ENCODE measurements at places on chromosomes 7 and 10.

- DNase-seq = no peak
Measured at GRCh38 chr10:127916826-127917225, 9.9 kb downstream of the PTPRE start.

DNA sequence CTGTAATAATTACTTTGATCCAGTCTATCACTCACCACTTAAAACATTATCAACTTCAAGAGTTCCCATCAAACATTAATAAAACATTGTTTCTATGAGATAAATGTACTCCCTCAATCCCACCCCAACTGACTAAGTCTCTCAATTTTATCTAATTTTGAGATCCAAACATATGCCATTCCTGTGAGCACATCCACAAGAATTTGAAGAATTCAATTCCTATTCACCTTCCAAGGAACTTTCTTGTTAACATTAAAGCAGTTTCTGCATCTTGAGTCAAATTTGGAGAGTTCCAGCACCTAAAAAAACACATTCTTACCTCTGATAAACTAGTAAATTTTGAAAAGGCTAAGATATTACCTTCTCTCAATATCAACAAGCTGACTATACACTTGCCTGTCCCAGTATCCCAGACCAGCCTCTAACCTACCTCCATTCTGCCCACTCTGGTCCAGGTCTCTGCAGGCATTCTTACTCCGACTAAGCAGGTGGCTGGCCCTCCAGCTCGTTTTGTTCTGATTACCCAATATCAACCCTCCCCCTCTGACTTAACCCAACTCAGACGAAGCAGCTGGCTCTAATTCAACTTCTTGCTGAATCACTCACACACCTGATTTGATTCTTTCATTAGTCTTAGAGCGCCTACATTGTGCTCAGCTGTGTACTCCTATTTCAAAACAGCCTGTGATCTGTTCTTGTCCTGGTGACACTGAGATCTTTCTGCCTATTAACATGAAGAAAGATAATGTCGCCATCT is 275.2 kb downstream of the IPMK start:
- DNase-seq = no peak

DNA sequence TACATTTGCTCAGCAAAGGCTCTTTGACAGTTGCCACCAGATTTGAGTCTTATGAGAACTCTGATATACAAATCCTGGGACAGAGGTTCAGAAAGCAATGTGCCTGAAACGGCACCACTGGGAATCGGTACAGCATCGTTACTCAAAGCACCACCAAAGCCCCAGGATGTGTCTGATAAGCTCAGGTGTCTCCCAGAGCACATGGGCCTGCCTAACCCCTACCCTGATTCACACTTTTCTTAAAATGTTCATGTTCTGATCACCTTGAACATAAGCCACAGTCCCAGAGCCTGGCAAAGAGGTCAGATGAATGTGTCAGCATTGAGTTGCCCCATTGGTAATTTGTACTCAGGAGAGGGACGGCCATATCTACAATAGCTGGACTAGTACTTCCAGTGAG is 545.8 kb upstream of the AUTS2 start:
- DNase-seq = no peak

DNA sequence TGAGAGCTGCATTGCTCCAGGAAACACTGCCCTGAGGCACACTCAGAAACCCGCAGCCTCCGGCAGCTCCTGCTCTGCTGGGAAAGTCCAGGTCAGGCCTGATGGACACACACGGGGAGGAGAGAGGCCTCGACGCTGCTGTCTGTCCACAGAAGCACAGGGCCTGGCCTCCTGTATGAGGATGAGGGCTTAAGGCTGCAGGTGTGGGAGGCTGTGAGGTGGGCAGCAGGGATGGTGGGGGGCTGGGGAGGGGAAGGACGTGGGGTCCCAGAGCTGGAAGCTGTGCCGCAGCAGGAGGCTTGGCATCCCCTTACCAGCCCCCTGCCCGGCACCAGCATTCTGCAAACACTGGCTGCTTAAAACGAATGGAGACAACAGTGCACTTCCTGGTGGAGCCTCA is 186.2 kb downstream of the DNAJB6 start:
- no peak for DNase-seq

DNA sequence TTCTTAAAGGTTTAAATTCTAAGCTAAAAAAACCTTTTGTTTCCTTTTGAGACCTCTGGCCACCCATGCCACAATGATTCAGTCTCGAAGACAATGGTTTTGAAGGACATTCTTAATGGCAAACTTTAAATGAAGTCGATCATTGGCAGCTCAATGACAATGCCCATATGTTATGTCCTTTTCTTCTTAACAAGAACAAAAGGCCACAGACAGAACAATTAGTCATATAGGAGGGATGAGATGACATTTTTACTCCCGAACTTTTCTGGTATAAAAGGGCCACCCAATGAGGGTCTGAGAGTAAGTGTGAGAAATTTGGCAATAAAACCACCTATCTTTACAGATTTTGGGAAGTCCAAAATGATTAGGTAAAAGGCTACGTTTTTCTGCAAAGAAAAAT is at the start of gene NPS:
Gene NPS (plus strand): TSS at position 301 of the 400 bp plus-strand sequence. CDS start 60 bp downstream, at position 361.
- DNase-seq = no peak

DNA sequence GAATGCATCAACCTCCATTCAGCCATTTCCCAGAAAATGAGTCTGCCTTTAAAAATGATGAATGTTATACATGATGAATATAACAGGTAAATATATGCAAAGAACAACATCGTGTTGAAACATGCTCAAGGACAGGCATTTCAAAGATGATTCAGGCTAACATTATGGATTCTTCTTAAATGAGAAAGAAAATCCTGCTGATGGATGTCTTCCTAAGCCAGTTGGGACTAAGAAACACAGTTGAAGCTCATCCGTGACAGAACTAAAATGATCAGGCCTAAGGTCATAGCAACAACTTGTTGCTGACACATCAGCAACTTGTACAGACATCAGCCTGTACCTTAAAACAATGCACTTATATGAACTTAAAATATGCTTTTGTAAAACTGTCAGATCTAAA is 267.9 kb downstream of the MAGI2 start:
- no peak for DNase-seq

DNA sequence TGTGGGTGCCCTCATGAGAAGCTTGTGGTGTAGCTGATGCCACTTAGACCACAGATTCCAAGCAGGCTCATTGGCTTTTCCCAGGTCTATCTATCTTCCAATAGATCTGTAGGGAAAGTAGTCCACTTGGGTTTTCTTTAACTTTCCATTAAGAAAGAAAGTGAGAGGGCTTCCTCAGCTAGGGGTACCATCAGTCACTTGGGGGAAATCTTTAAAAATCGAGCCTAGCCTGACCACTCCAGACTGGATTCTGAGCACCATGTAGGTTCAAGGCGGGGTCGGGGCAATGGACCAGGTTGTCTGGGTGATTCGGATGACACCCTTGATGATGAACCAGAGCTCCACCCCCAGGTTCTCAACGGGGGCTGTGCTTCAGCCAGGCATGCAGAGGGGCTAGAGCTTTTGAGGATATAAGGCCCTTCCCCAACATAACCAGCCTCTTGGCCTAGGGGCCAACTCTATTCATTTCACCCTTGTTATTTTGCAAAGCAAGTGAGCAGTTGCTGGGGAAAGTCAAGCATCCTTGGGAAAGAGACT is 27.0 kb downstream of the ITPRIP start:
- DNase-seq = no peak

GRCh38 chr7:102153599-102153946 is 133.1 kb upstream of the SH2B2 start:
- DNase-seq = no peak

DNA sequence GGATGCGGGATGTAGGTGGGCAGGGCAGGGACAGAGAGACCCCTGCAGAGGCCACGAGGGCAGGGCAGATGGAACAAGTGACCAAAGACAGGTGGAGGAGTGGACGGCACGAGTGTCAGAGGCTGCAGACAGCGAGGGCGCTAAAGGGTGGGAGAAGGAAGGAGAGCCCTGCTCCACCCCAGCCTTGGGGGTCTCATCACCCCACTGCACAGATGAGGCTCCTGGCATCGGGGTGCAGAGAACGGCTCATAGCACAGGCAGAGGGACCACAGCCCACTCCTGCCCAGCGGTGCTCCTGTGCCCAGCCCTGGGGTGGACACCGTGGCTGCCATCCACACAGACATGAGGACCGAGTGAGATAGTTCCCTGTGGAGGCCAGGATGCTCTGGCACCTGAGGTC is 2.2 kb upstream of the LAT2 start:
- DNase-seq = no peak

DNA sequence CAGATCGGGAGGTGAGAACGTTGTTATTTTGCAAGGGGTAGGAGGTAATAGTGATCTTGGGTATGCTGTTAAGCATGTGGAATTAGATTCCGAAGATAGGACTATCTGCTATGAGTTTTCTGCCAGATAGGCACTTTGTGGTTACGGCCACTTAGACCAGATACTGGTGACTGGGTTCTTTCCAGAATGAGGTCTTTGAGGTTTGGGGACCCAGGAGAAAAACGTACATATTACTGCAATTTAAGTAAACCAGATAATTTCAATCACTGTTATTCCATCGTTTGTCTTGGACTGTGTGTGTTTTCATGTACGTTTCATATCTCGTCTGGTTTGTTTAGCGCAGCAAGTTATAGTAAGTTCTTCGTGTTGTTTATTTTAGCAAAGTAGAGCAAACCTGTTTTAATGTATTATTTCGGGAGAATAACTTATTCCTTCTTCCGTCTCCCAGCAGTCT is 312 bp downstream of the ARL4A start:
- DNase-seq = no peak

- no peak for DNase-seq
Measured at GRCh38 chr10:3914733-3915132, 129.7 kb upstream of the KLF6 start.

DNA sequence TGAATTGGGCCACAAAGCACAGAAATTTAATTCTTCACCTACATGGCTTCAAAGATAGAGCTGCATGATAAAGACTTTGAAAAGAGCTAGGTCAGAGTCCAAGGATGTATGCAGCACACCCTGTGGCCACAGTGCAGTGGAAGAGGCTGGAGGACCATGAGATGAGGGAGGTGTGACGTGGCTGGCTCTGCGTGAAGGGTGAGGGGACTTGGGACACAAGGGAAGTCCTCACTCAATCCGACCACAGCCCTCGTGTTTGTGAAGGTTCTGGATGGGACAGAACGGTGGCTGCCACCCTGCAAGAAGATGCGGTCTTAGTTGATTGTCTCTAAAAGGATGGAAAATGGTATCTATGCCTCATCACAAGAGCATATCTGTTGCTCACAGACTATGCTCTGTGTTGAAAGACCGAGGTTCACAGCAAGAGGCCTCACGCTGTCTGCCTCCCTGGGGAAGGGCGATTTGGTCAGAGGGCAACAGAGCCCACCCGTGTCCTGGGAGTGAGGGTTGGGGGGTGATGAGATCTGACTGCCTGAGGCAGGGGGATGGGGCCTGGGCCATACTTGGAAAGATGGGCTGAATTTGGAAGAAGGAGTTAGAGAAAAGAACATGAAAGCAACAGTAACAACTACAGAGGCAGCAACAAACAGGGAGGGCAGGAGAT is 174.4 kb upstream of the SHH start:
- DNase-seq = no peak

DNA sequence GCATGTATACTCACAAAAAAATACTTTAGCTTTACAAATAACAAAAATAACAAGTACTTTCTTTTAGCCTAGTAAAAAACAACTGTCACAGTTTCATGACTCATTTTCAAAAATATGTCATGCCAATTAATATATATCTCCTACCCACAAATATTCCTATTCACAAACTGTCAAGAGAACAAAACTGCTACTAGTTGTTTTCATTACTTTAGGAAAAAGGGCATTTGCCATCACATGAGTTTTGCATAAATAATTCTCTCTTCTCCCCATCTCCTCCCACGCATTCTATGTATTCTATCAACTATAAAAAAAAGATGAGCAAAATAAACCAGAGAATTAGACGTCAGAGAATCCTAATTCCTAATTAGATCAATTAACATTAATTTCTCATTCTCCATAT is 87.6 kb downstream of the PIP4K2A start:
- no peak for DNase-seq

DNA sequence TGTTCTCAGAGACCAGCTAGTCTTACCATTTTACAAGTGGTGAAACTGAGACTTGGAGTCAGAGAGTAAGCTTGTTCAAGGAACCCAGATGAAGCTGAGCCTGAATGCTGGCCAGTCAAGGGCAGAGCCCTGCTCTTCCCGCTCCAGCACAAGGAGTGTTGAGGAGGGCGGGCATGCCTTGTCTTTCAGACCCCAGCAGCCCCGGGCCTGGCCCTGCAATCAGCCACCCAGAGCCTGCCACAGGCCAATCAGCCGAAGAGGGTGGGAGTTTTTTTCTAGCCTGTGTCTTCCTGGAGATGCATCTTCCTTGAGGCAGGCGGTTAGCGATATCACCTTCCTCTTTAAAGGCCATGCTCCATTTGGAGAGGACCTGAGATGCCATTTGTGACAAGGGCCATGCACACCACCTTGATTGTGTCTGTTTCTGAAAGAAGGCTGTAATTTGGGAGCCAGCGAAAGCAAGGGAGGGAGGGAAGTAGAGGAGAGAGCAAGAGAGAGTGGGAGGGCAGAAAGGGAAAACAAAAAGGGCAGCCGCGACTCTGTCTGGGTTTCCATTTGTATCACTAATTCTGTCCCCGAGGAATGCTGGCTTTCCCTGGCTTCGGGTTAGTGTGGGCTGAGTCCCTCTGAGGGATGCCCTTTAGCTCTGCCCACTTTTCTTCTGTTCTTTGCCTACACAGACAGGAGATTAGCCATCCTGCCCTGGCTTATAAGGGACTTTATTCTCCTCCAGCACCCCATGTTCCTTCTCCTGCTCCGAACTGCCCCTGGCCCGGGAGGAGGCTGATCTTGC is 8.0 kb downstream of the CDH23 start:
- DNase-seq = no peak

DNA sequence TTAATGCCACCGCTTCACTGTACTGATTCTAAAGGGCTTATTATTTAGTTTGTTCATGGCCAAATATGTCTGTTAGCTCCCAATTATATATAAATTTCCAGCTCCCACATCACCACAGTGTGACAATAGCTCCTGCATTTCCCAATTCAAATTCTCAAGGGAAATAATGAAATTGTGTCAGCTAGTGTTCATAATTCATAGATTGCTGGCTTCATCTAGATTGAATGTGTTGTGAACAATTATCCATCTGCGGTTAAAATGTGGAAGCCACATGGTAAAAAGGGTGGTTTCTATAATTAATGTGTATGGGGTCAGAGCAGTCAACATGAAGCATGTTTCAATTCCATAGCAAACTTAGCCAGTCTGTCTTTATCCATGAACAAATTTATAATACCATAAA is 154.3 kb downstream of the SEMA3E start:
- DNase-seq = no peak

DNA sequence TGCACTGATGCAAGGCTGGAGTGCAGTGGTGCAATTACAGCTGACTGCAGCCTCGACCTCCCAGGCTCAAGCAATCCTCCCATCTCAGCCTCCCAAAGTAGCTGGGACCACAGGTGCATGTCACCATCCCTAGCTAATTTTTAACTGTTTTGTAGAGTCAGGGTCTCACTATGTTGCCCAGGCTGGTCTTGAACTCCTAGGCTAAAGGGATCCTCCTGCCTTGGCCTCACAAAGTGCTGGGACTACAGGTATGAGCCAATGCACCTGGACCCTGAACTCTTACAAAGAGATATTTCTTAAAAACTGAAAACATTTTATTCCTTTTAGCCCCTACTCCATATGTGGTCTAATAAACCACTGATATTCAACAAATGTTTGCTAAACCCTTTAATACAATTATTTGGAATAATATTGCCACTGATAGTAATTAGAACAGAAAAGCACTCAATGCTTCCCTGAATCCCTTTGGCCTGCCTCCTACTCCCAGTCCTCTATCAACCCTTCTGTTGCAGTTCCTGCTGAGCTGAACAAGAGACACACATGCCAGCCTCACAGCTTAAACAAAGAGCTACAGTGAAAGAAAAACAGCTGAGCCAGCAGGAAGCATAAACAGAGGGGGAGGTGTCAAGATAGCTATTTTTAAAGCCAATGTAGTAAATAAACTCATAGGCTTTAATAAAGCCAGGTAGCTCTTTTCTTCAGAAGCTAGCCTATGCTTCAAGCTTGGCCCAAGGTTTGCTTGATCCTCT is 7.0 kb upstream of the GNAI1 start:
- no peak for DNase-seq

All from brain pericyte (primary cell).